ENCODE measurements at places on chromosomes 12 and 14.

GRCh38 chr12:912466-913235, 36.8 kb downstream of the RAD52 start:
- DNase-seq: no peak

GRCh38 chr14:53306911-53307310, 153.8 kb upstream of the DDHD1 start:
- peak; percentile 21 for DNase-seq

DNA sequence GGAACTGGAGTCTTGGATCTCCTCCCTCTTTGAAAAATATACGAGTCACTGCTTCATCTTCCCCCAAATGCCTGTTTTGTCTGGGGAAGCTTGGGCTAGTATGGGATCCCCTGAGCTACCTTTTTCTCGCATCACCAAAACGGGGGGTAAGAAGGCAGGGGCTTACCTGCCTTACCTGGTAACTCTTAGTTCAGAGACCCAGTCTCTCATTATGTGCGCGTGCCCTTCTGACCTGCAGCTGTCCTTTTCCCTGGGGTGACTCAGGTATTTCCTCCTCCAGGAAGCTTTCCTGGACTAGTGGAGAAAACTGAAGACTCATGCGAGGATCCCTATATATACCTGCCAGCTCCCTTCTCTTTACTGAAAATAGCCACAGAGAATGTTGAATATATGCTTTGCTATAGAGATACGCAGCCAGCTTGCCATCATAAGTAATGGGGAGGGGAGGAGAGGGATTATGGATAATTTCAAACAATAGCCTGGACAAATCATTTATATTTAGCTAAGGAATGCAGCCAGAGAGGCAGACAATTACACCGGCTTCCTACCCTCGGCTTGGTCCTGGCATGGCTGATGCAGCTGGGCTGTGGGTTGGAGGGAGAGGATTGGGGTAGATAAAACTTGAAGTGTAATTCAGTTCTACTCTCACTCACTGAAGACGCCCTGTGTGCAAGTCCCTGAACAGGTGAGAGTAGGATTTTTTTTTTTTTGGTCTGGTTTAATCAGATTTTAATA, 1.1 kb downstream of the TSPAN9 start:
- no peak for DNase-seq

DNA sequence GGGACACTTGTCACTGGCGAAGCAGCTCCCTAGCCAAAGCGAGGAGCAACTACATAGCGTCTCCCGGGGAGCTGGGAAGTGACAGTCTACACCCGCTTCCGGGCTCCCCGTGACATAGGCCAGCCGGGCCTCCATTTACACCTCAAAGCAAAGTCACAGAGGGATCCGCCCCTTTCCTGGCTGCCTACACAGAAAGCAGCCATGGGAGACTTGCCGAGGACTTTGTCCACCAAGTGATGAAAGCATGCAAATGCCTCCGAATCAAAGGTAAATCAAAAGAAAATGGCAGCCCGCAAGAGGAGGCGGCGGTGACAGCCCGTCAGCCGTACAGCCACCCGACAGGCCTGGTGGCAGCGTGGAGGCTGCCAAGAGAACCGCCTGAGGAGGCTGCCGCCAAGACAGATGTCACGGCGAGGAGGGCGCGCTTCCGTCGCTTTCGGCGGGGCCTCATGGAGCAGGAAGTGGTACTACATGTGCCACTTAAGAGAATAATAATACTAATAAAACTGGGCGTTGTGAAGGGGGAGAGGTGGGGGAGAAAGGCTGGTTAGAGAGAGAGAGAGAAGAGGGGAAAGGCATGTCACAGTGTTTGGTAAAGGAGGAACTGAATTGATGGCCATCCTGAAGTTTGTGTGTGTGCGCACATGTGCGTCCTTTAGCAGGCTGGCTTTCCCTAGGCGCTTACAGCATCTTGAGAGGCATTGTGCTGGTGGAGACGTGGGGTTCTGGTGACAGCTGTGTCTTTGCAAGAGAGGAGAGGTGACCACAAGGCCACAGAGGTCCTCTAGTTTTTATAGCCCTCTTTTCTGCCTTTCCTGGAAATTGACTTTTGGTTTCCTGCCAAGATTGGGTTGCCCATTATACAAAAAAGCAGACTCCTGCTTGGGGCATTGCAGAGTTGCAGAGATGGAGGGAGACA, 661.7 kb downstream of the VRK1 start:
- no peak for DNase-seq

GRCh38 chr12:75047885-75048525, 161.6 kb downstream of the KCNC2 start:
- DNase-seq: no peak

DNA sequence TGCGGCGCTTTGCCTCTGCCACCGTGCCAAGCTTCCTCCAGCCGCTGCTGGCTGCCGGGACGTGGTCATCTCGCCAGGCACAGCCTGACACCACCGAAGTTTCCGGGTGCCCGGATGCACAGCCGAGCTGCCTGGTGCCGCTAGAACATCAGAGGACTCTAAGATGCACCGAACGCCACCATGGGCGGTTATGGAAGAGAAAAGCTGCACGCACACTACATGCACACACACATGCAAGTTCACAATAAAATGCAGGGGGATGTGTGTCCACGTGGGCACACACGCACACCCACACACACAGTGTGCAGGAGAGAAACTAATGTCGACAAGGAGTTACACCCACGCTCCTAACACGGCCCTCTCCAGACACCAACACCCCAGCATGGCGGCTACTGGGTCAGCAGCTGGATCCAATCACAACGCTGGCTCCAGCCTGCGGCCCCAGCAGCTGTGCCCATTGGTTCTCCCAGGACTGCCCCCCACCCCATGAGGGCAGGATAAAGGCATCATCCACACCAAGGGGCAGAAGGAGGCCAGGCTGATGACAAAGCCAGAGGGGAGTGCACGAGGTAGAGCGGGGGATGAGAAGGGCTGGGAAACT, 82.7 kb downstream of the BCL11B start:
- DNase-seq: no peak

DNA sequence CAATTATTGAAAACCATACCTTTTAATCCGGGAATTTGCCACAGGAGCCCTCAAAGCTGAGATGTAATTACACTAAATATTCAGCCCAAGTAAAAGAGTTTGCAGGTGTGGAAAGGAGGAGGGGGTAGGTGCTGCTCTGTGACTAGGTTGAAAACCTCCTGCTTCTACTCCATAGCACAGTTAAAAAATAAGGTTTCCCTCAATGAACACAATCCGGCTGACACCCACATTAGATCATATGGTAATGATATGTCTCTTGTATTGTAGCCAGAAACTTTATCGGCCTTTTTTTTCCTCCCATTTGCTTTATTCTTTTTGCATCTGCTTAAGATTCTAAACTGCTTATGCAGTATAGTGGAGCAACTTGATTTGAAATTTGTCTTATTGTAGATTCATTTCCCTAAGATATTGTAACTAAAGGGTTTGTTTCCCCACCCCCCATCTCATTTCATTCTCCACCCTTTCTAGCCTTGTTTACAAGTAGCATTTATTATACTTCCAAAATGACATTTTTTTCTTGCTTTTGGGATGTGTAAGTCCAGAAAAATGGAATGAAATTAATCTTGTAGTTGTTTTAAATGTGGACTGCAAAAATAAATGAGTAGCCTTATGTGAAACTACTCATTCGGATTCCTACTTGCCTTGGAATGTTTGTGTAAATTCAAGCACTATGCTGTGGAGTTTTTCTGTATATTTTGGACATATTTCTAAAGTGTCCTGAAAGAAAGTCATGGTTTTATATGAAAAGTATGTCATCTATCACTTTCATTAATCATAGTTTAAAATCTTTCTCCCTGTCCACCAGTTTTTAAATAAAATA, at the start of gene DCN:
Gene DCN, minus strand, starts transcription at position 182 of the 820 bp plus-strand sequence. CDS start 4,265 bp downstream, outside the sequence.
- no peak for DNase-seq

DNA sequence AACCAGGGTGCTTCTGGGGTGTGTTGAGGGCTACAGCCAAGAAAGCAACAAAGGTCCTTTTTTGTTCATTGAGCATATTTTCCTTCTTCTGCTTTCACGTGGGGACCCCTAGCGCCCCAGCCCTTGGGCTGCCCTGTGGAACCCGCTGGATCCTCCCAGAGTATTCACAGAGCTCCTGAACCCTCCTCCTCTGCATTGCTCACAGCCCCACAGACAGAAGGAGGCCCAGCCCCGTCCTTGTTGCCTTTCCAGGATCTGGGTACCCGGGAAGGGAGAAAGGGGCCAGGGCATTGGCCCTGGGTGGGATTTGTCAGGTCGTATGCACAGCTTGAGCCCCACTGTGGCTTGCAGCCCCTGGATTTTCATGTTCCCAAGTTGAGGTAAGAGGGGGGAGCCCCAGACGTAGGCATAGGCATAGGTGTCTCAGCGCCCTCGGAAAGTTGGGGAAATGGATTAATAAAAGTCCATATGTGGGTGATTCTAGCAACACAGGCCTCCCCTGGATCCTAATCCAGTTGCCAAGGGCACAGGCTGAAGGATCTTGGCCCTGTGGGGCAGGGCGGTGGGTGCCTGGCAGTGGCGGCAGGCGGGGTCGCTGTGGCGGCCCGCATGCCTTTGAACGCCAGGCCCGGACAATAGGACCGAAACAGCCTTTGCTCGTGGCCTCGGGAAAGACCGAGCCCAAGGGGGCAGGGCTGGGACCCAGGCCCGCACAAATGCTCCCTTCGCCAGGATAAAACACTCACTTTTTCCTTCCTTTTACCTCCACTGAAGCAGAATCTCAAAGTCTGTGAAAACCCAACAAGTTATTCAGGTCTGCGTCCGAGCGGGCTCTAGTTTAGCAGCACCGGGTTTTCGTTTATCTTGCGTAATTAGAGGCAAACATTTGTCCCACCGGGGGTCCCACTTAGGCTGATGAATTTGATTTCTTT, 3.0 kb upstream of the HOXC10 start:
- no peak for DNase-seq

DNA sequence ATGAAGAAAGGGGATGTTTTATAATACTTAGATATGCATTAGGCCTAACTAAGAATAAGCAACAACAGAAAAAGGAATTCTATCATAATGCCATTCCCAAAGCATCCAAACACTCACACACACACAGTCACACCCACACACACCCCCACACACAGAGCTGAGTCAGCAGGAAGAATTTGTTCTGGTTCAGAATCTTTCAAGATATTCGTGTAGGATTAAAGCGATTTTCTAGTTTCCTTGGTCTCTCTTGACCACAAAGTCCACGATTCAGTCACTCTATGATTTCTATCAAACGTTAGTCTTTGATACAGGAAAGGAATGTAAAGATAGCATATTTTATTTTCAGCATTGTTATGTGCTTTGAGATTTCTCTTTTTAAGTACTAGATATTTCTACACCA, 382.6 kb upstream of the DCN start:
- no peak for DNase-seq
